ENCODE measurements at places on chromosomes 7 and 10.

GRCh38 chr10:72030762-72031543 lies 57.4 kb downstream of the SPOCK2 start:
- DNase-seq: no peak

GRCh38 chr7:11557627-11558026 lies 274.4 kb downstream of the THSD7A start:
- no peak for DNase-seq

DNA sequence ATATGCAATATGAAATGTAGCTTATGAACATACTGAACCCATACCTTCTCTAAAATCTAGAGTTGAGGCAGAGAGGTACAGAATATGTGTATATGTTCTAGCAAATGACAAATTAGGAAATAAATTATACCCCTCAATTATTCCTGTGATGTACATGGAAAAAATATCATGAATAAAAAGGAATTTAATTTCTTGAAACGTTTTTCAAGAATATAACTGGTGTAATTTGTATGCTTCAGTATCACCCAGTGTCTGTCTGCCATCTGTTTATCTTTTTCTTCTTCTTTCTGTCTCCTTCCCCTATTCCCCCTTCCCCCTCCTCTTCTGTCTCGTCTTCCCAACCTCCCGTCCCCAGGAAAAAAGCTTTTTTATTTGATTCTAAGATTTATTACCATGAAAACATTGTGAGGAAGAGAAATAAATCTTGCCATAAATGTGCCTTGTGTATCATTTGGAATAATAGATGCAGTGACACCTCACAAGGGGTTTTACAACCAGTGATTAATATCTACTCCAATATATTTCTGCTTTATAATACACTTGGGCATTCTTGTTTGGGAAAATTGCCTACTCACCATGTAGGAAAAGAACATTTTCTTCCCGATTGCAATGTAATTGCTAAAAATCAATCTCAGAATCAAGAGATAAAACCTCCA lies 12.2 kb downstream of the LANCL2 start:
- no peak for DNase-seq

DNA sequence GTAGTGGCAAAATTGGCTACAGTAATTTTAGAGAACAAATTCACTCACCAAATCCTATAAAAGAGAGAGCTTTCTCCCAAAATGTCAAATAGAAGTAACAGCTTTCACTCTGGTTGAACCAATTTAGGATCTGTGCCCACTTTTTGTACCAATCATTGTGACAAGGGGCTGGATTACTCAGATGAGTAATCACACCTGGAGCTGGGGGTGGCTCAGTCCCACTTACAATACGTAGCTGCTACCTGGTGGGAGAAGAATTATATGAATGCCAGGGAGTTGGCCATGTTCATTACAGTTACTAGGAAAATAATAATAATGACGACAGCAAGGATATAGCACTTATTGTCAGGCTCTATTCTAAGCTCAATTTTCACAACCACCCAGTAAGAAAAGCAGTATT lies 23.4 kb upstream of the SLC26A3 start:
- no peak for DNase-seq

DNA sequence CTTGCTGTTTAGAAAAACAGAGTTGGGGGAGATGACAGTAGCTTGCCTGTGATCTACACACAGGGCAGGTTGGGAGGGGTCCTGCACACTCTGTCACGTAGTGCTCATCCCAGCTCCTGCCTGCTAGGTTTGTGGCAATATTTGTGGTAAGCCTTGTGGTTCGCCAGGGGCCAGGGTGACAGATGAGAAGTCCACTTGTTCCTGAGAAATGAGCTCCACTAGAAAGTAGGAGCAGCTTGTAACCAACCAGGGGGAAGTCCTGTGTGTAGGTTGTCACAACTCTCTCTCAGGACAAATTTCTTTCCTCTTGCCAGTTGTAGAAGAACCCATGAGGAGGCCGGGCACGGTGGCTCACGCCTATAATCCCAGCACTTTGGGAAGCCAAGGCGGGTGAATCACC lies 147.0 kb downstream of the TCF7L2 start:
- no peak for DNase-seq

GRCh38 chr7:7761340-7761973 lies 43.0 kb upstream of the RPA3 start:
- DNase-seq: no peak

GRCh38 chr7:135275971-135276580 lies 42.4 kb downstream of the STRA8 start:
- no peak for DNase-seq

- DNase-seq: no peak
Measured at GRCh38 chr7:21076054-21076453, 289.4 kb upstream of the SP8 start.

DNA sequence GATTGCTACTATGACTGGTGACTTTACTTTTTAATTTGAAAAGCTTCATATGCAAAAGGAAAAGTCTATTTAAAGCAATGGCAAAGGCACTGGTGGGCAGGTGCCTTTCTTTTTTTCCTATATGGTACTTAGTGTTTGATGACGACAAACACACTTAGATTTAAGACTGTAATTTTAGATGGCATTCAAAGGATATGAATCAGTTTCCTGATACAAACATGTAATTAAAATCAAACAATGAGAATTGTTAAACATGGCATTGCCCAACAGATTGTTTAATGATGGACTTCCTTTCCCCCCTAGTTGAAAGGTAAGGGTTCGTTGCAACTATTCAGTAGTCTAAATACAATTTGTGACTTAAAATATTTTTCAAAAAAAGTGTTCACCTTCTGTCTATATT lies 106.5 kb upstream of the SEMA3C start:
- DNase-seq: no peak

GRCh38 chr7:25031432-25031831 lies 51.5 kb upstream of the OSBPL3 start:
- DNase-seq: no peak

- DNase-seq: no peak
Measured at GRCh38 chr7:51255536-51256208, 60.9 kb downstream of the COBL start.

- no peak for DNase-seq
Measured at GRCh38 chr7:96246919-96247318, 75.0 kb downstream of the SLC25A13 start.

GRCh38 chr10:95792874-95793285 lies 36.9 kb downstream of the ENTPD1 start:
- no peak for DNase-seq

DNA sequence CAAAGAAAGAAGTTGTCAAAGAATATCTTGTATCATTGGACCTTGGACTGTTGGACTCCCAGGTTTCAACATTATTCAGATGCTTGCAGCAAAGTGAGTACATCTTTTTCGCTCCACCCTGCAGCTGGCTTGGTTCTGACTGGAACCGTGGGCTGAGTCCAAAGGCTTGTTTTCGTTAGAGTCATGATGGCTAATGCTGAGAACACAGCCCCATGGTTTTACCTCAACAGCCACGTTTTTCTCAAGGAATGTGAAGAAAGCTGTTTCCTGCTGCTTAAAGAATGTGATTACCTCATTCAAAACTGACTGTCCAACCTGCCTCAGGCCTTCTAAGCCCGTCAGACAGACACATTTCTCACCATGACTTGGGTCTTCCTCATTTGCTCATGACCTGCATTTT lies 69.5 kb downstream of the STEAP1B start:
- no peak for DNase-seq

DNA sequence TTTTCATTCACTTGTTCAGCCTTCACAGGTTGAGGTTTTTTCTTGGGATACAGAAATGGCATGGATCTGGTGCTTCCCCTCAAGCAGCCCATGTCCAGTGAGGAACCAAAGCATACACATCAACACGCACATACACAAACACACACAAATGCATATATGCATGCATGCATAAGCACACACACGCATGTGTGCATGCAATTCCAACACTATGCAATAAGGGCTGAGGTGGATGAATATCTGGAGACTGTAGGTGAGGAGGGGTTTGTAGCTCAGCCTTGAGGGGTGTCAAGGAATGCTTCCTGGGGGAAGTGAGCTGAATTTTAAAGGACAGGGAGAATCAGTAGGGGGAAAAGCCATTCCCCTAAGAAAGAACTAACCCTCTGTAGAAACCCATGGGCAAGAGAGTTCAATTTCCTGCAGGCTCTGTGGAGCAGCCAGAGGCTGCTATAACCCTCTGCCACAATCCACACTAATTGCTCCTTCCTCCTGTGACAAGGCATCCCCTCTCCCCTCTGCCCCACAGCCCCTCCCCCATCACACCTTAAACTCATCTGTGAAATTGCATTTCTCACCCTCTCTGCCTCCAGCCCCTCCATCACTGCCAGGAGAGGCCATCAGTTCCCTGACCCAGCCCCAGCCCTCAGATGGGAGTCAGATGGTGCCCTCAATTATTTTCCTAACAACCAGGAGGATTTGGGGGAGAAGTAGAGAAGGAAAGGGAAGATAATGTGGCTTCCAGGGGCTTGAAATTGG lies 316.4 kb downstream of the RPS24 start:
- no peak for DNase-seq

DNA sequence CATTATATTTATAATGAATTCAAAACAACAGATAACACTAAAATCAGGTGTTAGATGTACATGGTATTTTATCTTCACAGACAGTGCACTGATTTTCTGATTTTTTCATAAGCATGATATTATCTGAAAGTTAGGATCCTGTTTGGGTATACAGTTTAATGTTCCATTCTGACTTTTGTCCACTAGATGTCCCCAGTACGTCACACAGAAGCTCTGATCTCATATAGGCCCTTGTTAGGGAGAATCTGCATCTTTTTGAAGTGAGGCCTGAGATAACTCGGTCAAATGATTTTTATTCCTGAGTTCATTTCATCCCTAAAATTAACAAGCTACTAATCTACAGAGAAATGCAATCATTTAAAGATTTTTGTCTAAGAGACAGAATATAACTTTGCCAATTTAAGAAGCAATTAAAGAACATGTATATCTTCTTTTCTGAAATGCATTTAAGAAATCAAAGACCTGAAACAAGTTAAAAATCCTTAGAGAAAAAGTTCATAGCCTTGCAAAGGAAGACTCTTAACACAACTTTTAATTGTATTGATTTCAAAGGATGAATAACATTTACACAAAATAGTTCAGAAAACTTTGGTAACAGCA lies 72.0 kb upstream of the TES start:
- DNase-seq: no peak

GRCh38 chr7:150335774-150336112 lies 5.7 kb downstream of the RARRES2 start:
- no peak for DNase-seq

DNA sequence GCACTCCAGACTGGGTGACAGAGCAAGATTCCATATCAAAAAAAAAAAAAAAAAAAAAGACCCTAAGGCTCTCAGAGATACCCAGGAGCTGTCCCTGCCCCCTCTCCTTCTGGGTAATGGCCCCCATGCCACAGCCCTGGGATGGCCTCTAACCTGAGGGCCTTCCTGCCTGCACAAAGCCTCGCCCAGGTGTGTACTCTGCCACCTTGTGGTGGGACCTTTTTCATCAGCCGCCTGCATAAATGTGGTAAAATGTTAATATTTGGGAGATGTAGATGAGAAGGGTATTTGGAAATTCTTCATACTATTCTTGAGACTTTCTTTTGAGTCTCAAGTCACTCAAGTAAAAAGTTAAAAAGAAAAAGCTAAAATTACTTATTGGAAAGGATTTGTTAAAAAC lies 46.3 kb upstream of the RNF216 start:
- DNase-seq: no peak

GRCh38 chr7:134811765-134812164 lies 32.3 kb downstream of the CALD1 start:
- DNase-seq: no peak

GRCh38 chr10:110304394-110304779 lies 333 bp downstream of the SMNDC1 start:
- peak; percentile 62 for DNase-seq

GRCh38 chr7:130288829-130289228 lies 4.1 kb upstream of the CPA4 start:
- no peak for DNase-seq

- DNase-seq: no peak
Measured at GRCh38 chr10:119473771-119474170, 68.7 kb downstream of the RGS10 start.

- no peak for DNase-seq
Measured at GRCh38 chr10:58590152-58590840, 77.6 kb downstream of the BICC1 start.

- no peak for DNase-seq
Measured at GRCh38 chr7:21480693-21481403, 53.0 kb downstream of the SP4 start.

DNA sequence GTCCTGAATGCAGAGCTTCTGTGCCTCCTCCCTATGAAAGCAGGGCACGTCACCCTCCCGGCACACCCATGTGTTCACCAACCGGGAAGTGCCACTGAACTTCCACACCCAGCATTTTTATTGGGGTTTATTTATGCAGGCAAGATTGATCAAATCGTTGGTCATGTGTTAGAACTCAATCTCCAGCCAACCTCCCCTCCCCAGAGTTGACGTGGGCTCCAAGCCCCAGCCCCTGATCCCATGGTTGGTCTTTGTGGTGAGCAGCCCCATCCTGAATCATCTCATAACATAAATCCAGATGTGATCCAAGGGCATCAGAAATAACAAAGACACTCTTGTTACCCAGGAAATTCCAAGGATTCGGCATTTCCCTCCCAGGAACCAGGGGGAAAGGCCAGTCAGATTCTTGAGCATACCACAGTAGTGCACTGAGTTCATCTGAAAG lies 151.2 kb downstream of the TPST1 start:
- no peak for DNase-seq

GRCh38 chr7:139771001-139771956 lies 6.5 kb downstream of the HIPK2 start:
- no peak for DNase-seq

GRCh38 chr7:27546610-27547009 lies 116.1 kb downstream of the HIBADH start:
- no peak for DNase-seq
